ENCODE measurements at places on chromosomes 11 and 22.

GRCh38 chr11:11971906-11972547, 36.4 kb downstream of the DKK3 start:
- no peak for DNase-seq

DNA sequence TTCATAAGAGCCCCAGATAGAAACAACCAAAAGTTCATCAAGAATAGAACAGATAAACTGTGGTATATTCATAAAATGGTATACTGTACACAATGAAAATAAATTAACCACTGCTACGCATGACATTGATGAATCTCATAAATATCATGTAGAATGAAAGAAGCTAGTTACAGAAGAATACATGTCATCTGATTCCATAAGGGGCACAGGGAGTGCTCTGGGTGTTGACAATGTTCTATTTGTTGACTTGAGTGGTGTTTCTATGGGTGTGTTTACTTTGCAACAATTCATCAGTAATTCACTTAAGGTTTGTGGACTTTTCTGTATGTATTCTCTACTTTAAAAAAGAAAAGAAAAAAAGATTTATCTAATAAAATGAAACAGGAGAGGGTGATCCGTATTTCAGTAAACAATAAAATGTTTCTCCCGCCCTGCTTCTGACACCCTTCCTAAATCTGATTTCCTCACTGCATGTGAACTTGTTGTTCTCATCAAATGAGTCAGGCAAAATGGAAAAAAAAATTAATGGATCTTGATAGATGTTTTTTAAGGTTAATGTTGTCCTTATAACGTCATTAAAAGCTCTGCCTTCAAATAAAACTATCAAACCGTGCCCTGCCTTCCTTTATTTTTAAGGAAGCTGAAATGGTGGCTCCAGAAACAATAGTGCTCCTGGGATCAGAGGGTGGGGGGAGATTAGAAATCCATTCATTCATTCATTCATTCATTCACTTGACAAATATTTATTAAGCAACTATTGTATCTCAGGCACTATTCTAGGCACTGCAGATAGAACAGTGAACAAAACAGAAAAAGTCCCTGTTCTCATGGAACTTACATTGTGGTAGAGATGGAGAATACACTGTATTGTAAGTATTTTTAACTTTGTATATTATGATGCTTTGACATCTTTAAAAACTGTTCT, 77.2 kb upstream of the CD44 start:
- DNase-seq, result no peak

DNA sequence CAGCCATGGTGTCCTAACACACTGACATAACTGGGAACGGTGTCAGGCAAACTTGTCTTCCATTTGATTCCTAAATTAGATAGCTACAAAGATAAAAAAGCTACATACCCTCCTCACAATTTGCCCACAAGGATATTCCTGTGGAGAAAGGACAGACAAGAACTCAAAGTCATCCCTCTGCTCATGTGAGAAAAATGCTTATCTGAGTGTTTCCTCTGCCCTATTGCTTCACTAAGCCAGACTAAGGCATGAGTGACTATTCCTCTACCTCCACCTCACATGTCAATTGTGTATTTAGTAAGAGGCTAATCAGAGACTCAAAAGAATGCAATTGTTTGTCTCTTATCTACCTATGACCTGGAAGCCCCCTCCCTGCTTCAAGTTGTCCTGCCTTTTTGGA, 247.7 kb downstream of the DDX10 start:
- no peak for DNase-seq

DNA sequence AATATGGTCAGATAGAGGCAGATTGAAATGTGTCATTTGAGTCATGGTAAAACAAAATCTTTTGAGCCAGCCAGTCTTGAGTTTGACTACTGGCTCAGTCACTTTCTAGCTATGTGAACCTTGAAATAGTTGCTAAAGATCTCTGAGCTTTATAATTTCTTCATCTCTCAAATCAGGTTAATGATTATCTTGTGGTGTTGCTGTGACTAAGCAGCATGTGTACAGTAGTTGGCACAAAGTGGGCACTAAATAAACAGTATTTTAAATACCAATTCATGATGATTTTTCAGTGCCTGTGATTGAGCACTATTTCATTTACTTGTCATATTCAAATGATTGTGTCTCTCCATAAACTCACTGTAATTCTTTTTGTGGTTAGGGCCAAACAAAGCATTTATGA, 70.8 kb downstream of the RAB38 start:
- DNase-seq, result no peak

DNA sequence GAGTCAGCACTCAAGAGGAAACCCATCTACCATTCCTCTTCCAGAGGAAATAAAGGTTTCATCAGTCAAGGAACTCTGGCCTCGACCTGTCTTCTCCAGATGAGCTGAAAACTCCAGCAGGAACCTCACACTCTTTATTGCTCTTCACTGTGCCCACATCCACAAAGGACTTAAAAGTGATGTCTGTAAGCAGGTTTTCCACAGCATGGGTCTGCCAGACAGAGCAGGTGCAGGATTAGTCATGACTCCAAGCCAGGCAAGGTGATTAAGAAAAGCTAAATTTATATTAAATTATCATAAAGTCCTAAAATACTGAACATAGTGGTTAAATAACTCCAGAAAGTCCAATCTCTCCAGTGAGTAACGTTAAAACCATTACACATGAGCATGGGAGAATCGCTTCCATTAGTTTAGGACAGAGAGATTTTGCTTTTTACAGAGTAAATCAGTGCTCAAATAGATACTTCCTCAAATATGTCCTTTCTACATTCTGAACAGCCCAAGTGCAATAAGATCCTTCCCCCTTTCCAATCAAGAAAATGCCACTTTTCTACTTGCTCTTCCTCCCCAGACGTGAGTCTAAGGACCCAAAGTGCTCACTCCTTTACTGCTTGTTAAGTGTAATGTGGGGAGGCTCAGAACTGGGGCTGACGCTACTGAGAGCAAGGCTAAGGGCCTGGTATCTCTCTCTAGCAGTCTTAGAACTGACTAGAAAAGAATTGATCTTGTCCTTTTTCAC, 10.7 kb upstream of the CKAP5 start:
- no peak for DNase-seq

- DNase-seq, result no peak
These were observed 91.3 kb downstream of the MYEOV start for GRCh38 chr11:69385144-69385820.

- peak; percentile 61 for DNase-seq
These were observed 430.4 kb downstream of the TBC1D22A start for GRCh38 chr22:47192651-47193437.

DNA sequence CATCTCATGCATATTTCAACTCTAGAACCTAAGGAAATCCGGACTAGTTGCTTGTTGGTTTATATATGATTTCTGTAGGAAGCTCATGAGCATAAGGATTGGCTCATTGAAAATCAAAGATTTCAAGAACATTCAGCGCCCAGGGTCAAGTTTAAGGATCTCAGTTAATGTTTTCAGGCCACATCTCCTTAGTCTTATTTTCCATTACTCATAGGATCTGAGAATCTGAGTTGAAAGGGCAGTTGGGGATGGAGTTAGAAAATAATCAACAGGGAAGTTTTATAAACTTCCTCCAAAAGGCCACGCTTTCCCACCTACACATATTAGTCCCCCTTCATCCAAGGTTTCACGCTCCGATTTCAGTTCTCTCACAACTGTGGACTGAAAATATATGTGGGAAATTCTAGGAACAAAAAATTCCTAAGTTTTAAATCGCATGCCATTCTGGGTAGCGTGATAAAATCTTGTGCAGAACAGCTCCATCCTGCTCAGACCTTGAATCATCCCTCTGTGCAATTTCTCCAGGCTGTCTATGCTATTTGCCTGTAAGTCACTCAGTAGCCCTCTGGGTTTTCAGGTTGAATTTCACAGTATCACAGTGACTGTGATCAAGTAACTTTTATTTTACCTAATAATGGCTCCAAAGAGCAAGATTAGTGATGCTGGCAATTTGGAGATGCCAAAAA, 160.2 kb downstream of the KIRREL3 start:
- DNase-seq, result no peak

GRCh38 chr11:117681438-117681837, 115.6 kb downstream of the DSCAML1 start:
- no peak for DNase-seq

GRCh38 chr11:30196400-30197206, 34.2 kb upstream of the FSHB start:
- DNase-seq, result peak; percentile 18

DNA sequence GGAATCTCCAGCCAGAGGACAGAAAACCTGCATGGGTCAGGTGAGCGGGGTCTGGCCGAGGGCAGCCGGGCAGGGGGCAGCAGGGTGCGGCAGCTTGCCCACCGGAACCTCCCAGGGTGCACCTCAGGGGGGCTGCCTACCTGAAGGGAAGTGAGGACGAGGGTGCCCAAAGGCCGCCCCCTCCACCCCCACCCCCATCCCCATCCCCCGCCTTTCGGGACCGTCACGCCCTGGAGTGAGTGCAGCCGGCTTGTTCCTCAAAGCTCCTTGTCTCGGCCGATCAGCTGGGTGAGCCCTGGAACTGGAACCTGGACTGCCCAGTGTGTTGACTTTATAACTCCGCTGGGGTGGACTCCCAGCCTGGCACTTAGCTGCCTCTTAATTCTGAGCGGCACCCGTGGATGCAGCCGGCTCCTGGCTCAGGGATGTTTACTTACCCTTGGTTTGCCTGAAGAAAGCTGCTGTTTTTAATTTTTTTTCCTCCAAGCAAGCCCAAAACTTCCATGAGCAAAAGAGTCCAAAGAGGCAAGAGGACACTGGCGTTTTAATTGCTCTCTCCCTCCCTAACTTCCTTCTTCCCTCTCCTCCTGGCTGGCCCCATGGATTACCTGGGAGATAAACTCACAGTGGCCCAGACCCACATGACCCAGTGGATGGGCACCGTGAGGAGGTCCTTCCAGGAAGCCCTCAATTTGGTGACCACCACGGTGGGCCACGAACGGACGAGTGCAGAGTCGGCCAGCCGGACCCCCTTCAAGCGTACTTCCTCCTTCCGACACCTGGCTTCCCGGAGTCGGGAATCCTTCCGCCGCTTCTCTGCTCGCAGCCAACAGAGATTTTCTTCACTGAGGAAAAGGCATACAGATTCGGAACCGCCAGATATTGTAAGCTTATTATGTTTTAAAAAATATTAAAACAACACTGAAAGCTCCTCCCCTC, 87.8 kb upstream of the CRYBB3 start:
- no peak for DNase-seq

DNA sequence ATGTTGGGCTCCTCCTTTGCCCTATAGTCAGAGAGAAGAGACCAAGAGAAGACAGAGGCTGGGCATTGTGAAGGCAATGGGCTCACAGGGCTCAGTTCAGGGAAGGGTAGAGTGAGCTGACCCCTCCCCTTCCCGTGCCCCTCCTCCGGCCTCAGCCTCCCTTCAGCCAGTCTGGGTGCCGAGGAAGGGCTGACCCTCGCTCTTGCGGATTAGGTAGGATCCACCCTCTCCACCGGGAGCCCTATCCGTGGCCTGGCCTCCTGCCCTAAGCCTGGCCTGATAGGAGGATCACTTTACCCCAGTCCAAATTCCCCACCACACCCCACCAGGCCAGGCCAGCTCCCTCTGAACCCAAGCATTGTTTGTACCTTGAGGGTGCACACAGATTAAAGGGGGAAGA, 1.8 kb upstream of the PPP1R14B start:
- DNase-seq, result no peak

- peak; percentile 80 for DNase-seq
These were observed at the start of gene ALKBH8 for GRCh38 chr11:107565219-107565937. Gene ALKBH8 (minus strand): TSS chr11:107565735. CDS start chr11:107560893, 4,842 bp downstream.

GRCh38 chr11:38460896-38461295, 1862.9 kb upstream of the RAG2 start:
- no peak for DNase-seq

- no peak for DNase-seq
These were observed 339.3 kb upstream of the SYN3 start for GRCh38 chr22:33397381-33397907.

DNA sequence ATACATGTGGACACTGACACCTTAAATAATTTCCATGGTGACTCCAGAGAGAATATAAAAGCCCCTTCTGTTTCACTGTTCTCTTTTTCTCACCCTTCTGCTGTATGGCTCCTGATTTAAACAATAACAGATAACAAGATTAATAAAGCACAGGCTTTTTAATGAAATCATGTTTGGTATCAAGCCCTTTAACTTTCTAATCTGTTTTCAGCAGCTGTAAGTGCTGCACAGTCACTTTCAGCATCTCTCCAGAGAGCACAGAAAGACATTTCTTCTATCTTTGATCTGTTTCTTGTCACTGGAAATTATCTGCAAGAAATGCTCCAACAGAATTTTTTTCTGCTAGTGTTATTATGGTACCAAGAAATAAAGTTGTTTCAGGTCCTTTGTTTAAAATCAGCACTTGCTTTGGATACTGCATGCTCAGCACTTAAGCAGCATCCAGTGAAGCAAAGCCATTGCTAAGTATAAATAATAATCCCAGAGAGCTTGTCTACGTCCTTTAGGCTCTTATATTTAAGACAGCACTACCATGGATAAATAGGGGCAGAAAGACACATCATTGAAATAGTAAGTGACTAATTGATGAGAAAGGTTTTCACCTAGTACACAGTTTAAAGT, 134.2 kb upstream of the CARD18 start:
- DNase-seq, result no peak

DNA sequence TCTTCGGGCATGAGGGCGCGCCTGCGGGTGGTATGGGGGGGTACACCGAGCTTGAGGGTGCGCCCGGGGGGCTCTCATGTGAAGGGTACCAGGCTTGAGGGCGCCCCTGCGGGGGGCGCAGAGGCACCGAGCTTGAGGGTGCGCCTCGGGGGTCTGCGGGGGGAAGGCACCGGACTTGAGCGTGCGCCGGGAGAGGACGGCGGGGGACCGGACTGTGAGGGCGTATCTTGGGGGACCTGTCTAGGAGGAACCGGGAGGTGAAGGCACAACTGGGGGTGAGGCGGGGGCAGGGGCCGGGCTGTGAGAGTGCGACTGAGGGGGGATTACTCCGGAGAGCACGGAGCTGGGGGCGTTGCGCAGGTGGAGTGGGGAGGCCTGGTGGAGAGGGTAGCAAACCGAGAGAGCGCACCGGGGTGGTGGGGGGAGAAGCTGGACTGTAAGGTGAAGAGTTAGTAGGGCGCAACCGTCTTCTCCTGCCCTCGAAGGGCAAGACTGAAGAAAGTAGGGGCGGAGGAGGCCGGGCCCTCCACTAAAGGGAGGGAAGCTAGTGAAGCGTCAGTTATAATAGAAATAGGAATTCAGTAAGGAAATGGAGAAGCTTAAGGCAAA, 1.1 kb upstream of the DDX6 start:
- peak; percentile 69 for DNase-seq

- peak; percentile 81 for DNase-seq
These were observed 1.1 kb upstream of the CD248 start for GRCh38 chr11:66317723-66318599.

DNA sequence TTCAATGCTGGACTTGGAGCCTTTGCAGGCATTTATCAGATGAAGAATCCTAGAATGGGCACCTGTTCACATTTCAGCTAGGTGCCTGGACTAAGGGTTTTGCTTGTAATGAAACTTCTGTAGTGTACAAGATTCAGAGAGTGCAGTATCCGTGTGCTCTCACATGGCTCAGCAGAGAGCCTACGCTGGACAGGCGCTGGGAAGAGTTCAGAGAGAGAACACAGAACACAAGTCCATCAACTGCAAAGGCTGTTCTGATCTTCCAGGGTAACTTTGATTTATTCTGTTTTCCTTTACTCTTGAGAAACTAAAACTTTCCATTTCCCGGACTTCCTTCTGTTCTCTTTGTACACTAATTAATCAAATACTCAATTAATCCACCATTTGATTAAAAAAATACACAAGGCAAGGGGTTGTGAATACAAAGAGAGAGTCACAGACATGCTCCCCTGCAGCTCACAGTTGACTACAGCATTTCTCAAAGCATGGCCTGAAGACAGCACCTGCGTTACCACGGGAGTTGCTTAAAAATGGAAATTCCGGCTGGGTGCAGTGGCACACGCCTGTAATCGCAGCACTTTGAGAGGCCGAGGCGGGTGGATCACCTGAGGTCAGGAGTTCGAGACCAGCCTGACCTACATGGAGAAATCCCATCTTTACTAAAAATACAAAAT, 393.7 kb downstream of the LARGE1 start:
- no peak for DNase-seq
